Kidney (tissue), 22 donors: ENCODE measurements at places on chromosomes 11 and 22.

DNA sequence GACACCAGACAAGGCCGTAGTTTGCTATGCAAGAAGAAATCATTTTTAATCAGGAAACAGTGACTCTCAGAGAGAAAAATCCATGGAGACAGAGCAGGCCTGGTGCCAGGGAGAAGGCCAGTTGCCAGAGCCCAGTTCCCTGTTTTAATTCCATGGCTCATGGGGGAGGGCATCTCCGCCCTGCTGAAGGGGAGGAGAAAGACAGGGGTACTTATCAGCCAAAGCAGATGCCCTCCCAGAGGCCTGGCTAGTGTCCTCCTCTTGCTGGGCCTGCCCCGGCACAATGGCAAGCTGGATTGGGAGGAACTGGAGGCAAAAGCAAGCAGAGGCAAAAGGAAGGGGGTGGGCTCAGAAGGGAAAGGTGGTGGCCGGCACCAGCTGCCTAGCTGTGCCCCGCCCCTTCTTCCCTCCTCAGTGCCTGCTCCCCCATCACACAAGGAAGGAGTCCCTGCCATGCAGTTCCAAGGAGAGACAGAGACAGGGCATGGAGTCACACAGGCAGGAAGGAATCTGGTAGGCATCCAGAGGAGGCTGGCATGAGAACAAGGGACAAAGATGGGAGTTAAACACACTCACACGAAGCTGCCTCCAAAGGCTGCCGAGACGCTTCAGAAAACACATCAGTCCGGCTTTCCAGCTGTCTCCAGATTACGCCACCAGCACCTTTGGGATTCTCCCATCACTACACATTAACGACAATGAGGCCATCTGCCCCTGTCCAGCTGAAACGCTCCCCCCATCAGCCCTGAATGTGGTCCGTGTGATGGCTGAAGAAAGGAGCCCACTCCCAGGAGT, 591.8 kb downstream of the BUD13 start:
- no peak for DNase-seq

- DNase-seq = peak; percentile 42
Measured at GRCh38 chr11:94272738-94273313, 31.6 kb upstream of the IZUMO1R start.

- DNase-seq = no peak
Measured at GRCh38 chr11:56932572-56933220, 56.0 kb upstream of the OR5AK2 start.

DNA sequence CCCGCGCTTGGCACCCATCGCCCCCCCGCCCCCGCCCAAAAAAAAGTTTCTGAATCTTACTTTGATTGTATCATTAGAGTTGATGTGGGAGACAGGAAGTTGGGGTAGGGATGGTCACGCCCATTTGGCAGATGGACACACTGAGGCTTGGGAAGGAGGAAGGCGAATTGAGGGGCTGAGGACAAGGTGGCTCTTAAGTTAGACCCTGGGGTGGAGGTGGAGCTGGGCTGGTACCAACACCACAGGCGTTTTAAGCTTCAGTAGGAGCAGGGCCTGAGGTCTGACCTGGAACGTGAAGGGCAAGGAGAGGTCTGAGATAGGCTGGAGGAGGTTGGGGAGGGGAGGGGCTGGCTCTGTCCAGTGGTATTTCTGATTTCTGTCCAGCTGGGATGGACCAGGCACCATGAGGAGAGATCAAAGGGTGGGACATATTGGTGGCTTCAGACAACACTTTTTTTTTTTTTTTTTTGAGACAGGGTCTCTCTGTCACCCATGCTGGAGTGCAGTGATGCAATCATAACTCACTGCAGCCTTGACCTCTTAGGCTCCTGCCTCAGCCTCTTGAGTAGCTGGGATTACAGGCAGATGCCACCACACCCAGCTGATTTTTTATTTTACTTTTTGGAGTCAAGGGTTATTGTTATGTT, 799 bp upstream of the CDC42BPG start:
- peak; percentile 70 for DNase-seq

DNA sequence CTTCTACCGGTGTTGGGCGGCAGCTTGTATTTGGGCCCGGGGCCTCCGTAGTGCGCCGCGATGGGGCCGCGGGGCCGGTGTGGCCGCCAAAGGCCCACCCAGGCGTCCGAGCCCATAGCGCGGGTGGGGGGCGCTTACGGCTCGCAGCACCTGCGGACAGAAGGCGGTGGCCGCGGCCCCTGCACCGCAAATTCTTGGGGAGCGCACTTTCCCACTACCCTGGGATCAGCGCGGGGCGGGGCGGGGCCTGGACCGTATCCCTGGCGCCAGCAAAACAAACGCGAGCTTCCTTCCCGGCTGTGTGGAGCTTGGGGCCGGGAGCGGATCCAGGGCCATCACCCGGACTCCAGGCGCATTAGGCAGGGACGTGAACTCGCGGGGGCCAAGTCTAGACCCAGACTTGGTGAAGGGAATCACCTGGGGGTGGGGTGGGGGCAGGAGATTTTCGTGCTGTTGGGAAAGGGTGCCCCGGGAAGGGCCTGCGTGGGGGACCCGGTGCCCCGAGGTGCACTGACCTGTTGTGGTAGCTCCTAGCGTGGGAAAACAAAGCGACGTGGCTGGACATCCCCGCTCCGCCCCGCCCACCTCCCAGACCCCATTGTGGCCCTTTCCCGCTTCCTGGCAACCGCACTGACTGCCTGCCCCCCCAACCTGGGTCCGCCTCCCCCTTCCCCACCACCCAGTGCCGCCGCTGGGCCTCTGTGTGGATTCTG, 2.3 kb upstream of the TYMP start:
- peak; percentile 64 for DNase-seq

GRCh38 chr11:79510960-79511359, 70.1 kb upstream of the TENM4 start:
- DNase-seq = peak; percentile 35

- no peak for DNase-seq
Measured at GRCh38 chr11:117146521-117146920, 2.4 kb downstream of the PAFAH1B2 start.

- DNase-seq = peak; percentile 89
Measured at GRCh38 chr11:10792385-10793068, 16.2 kb downstream of the EIF4G2 start.

GRCh38 chr22:36833073-36833472, 16.2 kb upstream of the PVALB start:
- DNase-seq = no peak

GRCh38 chr11:115724666-115725065, 220.5 kb upstream of the CADM1 start:
- no peak for DNase-seq

- no peak for DNase-seq
Measured at GRCh38 chr11:96215826-96216225, 127.2 kb downstream of the MAML2 start.

- DNase-seq = no peak
Measured at GRCh38 chr11:123510579-123510905, 80.5 kb downstream of the GRAMD1B start.

DNA sequence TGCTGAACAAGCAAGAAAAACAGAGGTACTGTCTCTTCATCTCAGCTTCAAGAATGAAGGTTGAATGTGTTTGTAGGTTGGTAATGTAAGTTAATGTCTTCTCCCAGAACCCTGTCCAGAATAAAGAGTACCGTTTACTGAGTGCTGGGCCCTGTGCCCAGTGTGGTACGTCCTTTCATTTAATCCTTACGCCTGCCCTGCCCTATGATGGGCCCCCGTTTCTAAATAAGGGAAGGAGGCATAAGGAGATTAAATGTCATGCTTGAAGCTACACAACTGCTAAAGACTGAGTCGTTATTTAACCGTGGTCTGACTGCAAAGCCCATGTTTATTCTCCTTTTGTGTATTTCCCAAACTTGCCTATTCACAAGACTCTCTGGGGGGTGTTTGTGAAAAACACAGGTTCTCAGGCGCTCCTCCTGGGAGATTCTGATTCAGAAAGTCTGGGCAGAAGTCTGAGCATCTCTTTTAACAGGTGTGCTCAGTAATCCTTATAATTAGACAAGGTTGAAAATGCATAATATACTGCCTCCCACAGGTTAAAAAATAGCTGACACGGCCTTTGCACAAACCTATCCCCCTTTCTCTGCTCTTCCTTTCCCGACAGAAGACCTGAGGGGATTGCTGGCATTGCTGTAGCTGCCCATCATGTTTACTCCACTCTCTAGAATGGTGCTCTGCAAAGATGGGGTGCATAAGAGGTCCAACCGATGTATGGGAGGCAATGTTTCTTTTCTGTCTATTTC, 56.3 kb upstream of the ZBTB44 start:
- no peak for DNase-seq

GRCh38 chr11:11186249-11186648, 166.8 kb downstream of the CSNK2A3 start:
- no peak for DNase-seq

GRCh38 chr22:26656891-26657851, at the start of gene MIAT:
Gene MIAT, plus strand, starts transcription at chr22:26657588.
- DNase-seq = no peak

GRCh38 chr11:47051217-47051616, 114.7 kb downstream of the CSTPP1 start:
- DNase-seq = no peak

DNA sequence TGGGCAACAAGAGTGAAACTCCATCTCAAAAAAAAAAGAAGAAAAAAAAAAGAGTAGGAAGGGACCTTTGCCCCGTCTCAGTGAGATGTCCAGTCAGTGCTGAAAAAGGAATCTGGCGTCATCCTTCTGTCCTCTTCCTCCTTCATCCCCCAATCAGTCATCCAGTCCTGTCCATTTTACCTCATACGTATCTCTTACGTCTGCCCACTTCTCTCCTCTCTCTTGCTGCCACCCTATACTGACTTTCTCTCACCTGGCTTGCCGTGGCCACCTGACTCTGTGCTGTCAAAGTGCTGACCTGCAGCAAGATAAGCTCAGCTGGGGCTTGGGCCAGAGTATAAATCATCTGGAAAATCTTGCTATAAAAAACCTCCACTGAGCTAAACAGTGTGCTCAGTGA, 13.6 kb downstream of the SEPTIN3 start:
- peak; percentile 22 for DNase-seq

GRCh38 chr11:96313163-96313562, 29.8 kb downstream of the MAML2 start:
- DNase-seq = no peak

DNA sequence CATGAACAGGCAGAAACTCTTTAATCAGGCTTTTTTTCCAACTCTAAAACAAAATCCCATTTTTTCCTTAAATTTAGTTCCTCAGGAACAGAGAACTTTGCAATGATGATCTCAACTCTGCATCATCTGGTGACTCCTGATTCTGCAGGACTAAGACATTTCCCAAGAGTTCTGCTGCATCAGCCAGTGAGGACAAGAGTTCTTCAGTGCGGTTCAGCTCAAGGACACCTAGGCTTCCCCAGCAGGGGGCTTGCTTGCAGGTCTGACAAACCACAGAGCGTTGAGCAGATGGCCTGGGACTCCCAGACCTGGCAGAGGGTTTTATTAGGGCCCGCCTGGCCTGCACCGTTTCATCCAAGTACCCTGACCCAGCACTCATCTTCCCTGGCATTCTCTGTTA, 6.4 kb downstream of the CDCA5 start:
- no peak for DNase-seq

DNA sequence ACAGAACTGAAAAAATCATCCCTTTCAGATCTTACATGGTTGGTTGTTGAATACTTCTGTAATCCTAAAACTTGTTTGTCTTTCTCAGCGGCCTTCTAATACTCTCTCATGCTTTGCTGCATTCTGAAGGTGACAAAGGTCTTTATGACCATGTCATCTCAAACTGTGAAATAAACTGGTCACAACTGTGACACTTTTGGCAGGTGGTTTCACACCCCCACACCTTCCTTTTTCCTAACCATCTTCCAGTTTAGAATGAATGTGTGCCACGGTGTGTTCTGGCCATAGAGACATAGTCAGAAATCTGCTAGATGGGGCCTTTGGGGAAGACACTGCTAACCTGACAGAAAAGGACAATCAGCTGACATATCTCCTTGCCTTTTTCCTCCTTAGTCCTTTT, 14.7 kb upstream of the RFPL3 start:
- DNase-seq = no peak

- no peak for DNase-seq
Measured at GRCh38 chr11:117547195-117547850, 219.7 kb downstream of the CEP164 start.

GRCh38 chr11:62791501-62792201, at the start of gene TMEM223:
Gene TMEM223, minus strand, starts transcription at chr11:62792006. Its CDS starts 12 bp downstream, at chr11:62791994.
- DNase-seq = peak; percentile 88

DNA sequence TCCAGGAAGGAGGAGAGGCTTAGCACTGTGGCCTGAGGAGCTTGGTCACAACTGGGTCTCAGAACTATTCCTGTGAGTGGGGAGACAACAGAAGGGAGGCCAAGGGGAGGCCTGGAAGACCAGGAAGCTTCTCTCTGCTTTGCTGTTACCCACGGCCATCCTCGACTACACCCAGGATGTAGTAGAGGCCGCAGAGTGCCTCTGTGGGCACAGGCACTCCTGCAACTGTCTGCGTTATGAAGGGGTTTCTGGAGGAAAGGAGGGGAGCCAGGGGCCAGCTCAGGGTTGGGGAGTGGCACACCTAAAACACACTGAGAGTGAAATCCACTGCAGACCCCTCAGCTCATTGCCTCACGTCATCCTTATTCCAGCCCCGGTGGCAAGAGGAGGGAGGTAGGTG, 3.8 kb upstream of the MFRP start:
- no peak for DNase-seq

DNA sequence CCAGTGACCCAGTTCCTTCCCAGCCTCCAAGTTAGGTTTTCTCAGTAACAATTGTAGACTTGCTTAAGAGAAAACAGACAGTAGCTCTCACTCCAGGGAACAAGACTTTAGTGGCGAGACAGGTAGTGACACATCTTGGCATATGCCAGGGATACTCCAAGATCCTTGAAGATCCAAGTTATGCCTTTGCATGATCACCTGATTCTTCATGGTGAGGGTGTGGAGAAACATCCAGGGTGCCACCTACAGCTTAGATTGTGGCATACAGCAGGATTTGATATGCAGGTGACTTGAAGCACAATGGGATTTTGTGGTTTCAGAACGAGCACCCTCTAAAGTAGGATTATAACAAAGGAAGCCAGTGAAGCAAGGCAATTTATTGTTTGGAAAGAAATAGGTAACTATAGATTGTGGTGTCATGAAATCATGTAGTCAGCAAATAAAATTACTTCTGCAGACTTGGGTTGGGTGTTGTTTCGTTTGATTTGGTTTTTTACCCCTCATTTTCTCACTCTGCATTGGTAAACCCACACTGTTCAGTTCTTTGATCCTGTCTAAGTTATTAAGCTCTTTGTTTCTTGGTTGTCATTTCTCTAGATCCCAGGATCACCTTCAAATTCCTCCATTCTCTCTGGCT, 9.2 kb downstream of the POU2AF3 start:
- no peak for DNase-seq

GRCh38 chr22:31497148-31497938, 1.0 kb downstream of the SFI1 start:
- DNase-seq = no peak

- DNase-seq = no peak
Measured at GRCh38 chr11:110471371-110471770, 41.6 kb downstream of the FDX1 start.

GRCh38 chr11:70314730-70315129, 44.2 kb downstream of the PPFIA1 start:
- no peak for DNase-seq

DNA sequence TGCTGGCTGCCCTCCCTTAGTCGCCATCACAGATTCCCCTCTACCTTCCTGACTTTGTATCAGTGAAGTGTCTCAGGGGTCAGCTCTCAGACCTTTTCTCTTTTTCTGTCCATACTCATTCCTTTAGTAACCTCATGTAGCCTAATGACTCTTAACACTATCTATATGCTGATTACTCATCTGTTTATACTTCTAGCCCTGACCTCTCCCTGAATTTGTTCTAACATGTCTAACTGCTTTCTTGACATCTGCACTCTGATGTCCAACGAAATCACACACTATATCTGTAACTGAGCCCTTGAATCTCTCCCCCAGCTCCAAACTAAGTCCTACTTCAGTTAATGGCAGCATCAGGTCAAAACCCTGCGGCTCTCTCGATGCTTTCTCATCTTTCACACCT, 135.8 kb upstream of the TIMP3 start:
- no peak for DNase-seq

GRCh38 chr22:30733181-30733631, 38.5 kb downstream of the OSBP2 start:
- no peak for DNase-seq
